HCT116 (cell line): ENCODE measurements at places on chromosomes 1 and 21. TPM values are rescaled to one million over a fixed set of nuclear protein-coding genes. Genes with fewer than 3 reads are reported as not detected.

DNA sequence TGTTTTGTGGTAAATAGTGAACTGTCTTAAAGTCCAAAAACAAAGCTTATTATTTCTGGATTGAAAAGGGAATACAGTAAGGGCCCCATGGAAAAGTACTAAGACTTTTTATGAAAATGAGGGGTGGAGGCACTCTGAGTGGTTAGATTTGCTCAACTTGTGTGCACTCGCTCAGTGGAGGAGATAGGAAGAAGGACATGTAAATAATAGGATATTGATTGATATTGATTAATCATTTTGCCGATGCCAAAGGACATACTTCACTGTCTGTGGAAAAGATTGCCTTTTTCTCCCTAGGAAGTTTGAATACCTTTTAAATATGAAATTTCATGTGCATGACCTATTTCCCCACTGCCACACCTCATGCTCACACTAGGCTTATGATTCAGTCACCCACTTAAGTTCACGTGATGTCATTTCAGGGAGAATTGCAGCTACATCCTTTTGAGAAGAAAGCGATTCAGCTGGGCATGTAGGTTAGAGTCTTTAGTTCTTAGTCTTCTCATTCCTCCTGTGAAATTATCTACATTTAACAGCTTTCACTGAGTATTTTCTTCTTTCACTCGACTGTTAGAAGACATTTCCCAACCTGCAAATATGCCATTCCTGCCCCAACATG, 5.0 kb downstream of the MTR start:
- H3K4me1 ChIP-seq, result peaks cover 8% of the 10 kb centered on the region
- DNase-seq, result no peak
- H3K27ac ChIP-seq, result no peak overlapping the region

DNA sequence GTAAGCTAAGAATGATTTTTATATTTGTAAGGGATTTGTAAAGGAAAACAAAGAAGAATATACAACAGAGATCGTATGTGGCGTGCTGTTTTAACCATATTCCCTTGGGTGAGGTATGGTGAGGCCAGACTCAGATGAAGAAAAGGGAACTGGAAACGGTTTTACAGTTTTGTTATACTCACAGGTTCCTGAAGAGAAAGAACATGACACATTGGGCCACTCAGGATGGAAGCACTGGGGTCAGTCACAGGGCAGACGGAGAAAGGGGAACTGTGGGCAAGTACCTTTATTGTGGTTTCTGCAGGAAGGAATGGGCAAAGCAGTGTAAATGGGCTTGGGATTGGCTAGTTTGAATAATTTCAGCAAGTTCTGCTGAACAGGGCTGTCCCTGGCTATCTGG, 177.4 kb downstream of the LBR start:
- no peaks in the 10 kb centered on the region for H3K4me1 ChIP-seq
- H3K27me3 ChIP-seq, result no peaks in the 10 kb centered on the region
- no peak overlapping the region for H3K4me3 ChIP-seq
- no peaks in the 10 kb centered on the region for H3K36me3 ChIP-seq
- no peak for DNase-seq

DNA sequence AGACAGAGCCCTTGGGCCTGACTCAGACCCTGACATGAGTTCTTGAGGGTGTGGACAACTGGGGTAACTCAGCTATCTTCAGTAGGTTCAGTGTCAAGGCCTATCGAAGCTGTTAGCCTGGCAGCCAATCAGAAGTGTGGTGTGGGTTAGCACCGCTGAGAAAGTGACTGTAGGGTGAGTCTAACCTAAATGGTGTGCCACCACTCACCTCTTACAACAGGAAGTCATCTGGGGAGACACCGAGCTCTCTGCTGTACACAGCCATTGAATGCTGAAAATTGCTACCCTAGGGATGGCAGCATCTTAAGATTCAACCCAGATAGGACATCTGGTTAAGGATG, 44.6 kb downstream of the RASSF5 start:
- H3K27me3 ChIP-seq, result no peaks in the 10 kb centered on the region
- H3K27ac ChIP-seq, result no peak overlapping the region
- H3K36me3 ChIP-seq, result no peaks in the 10 kb centered on the region
- H3K4me1 ChIP-seq, result peaks cover 9% of the 10 kb centered on the region

GRCh38 chr1:19260211-19261138, 8.9 kb downstream of the MRTO4 start:
- H3K36me3 ChIP-seq, result peaks cover 40% of the 10 kb centered on the region; the same call in 1 of the 2 replicates
- no peak overlapping the region for H3K27ac ChIP-seq
- DNase-seq, result no peak
- H3K27me3 ChIP-seq, result no peaks in the 10 kb centered on the region

- peaks cover 12% of the 10 kb centered on the region; the same call in 1 of the 2 replicates for H3K4me1 ChIP-seq
- H3K36me3 ChIP-seq, result no peaks in the 10 kb centered on the region
- no peaks in the 10 kb centered on the region for H3K27me3 ChIP-seq
- DNase-seq, result no peak
- no peak overlapping the region for H3K27ac ChIP-seq
Observed at GRCh38 chr1:159831412-159832141, 4.9 kb downstream of the SLAMF8 start.

DNA sequence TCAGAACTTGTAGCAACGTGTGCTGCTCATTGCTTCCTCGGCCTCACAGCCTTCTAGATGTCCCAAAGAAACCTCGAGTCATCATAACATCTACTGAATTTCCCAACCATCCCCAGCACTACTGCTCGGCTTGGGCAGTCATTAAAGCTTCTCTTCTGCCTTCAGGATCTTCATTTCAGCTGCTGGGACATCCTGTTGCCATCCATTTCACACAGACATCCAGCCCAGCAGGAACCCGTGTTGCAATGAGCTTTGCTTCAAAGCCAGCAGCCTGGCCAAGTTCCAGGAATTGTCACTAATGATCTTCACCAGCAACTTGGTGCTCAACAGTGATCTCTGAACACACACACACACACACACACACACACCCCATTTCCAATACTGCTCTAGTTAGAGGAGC, 18.5 kb downstream of the WLS start:
- H3K4me3 ChIP-seq, result no peak overlapping the region
- H3K27ac ChIP-seq, result no peak overlapping the region
- H3K36me3 ChIP-seq, result no peaks in the 10 kb centered on the region
- no peak for DNase-seq
- H3K4me1 ChIP-seq, result peaks cover 10% of the 10 kb centered on the region

DNA sequence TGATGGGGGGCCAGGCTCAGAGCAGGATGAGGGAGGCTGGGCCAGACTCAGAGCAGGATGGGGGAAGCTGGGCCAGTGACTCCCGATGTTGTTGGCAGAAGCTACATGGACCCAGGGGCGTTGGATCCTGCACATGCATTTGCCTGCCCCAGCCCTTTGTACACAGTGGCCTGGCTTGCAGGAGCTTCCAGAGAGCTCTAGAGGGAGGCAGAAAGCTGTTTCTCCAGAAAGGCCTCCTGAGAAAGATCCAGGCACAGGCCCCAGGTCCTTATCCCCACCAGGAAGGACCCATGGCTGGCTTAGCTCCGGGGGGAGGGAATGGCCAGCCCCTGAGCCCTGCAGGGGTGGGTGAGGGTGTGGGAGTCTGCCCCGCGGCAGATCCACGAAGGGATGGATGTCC, 106.6 kb upstream of the ACTRT2 start:
- H3K4me1 ChIP-seq, result no peaks in the 10 kb centered on the region
- no peaks in the 10 kb centered on the region for H3K27me3 ChIP-seq
- H3K27ac ChIP-seq, result no peak overlapping the region
- DNase-seq, result no peak
- H3K4me3 ChIP-seq, result no peak overlapping the region
- no peaks in the 10 kb centered on the region for H3K36me3 ChIP-seq

DNA sequence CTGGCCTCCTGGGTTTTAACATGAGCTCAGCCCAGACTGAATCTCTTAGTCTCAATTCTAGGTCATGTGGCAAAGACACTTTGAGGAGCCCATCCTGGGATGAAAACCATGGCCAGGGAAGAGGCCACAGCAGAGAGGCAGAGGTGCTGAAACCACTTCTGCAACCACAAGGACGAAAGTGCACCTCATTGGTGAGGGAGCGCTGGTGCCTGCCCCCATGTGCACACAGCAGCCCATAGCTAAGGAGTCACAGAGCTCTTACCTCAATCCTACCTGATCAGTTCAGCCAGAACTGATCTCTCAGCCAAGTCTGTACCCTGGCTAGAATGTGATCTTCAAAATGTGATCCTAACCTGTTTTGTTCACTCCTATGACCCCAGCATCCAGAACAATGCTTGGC, 32.9 kb upstream of the SRP9 start:
- H3K4me1 ChIP-seq, result peaks cover 12% of the 10 kb centered on the region
- no peaks in the 10 kb centered on the region for H3K36me3 ChIP-seq
- H3K27ac ChIP-seq, result no peak overlapping the region

DNA sequence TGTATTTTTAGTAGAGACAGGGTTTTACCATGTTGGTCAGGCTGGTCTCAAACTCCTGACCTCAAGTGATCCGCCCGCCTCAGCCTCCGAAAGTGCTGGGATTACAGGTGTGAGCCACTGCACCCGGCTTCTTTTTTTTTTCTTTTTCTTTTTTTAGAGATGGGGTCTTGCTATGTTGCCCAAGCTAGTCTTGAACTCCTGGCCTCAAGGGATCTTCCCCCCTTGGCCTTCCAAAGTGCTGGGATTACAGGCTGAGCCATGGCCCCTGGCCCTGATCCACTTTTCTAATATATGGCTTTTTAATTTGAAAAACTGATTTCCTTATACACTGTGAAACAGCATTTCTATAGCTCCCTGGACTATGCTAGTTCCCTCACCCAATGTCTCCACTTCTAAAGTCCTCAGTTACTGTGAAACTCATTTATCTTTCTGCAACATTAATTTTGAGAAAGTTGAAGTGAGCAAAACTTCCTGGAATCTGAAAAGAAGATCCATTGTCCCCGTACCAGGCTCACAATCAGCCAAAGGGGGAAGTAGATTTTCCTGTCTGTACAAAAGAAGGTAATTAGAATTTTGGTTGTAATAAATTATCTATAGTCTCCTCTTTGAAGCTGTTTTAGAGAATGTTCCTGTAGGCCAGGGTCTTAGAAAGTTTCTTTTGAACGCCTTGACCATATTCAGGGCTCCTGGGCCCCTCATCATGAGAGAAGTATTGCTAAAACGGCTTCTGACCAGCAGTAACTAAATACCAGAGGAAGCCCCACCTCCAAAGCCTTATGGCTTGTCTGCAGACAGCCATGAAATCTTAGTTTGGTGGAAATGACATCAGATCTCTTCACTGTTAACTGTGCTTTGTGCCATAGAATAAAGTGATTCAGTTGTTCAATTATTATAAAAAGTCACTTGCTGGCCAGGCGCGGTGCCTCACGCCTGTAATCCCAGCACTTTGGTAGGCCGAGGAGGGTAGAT, 34.9 kb downstream of the DEGS1 start:
- DNase-seq, result no peak
- peaks cover 2% of the 10 kb centered on the region; the same call in 1 of the 2 replicates for H3K4me1 ChIP-seq

- peak overlapping the region; percentile 66 for H3K27ac ChIP-seq
- no peak for DNase-seq
- peak overlapping the region; percentile 65 for H3K4me3 ChIP-seq
- H3K4me1 ChIP-seq, result peaks cover 36% of the 10 kb centered on the region
- H3K36me3 ChIP-seq, result no peaks in the 10 kb centered on the region
Observed at GRCh38 chr21:31558189-31558961, 101.1 kb upstream of the SOD1 start.

- H3K4me3 ChIP-seq, result no peak overlapping the region
- no peaks in the 10 kb centered on the region for H3K36me3 ChIP-seq
- no peak for DNase-seq
- no peaks in the 10 kb centered on the region for H3K4me1 ChIP-seq
Observed at GRCh38 chr1:114618606-114619005, 37.2 kb upstream of the BCAS2 start.

DNA sequence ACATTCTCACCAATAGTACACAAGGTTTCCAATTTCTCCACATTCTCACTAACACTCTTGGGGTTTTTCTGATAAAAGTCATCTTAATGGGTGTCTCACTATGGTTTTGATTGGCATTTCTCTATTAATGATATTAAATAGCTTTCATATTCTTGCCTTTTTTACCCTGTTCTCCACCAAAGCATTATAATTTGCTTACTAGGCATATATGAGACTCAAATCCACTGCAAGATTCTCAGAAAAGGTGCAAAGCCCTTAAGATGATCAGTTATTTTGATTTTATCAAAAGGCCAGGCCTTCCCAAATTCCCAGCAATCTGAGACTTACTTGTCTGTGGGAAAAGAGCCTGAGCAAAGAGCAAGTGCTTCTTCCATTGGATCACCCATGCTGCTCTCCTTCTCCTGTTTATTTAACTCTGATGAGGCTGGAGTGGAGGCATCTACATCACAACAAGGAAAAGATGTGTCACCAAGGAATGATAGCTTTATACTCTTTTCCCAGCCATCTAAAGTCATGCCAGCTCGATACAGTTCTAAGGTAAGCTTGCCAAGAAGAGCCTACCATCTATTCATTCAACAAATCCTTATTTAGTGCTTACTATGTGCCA, 24.6 kb downstream of the CLSPN start:
- H3K36me3 ChIP-seq, result peaks cover 25% of the 10 kb centered on the region
- no peak overlapping the region for H3K4me3 ChIP-seq
- H3K27ac ChIP-seq, result no peak overlapping the region
- DNase-seq, result no peak
- no peaks in the 10 kb centered on the region for H3K27me3 ChIP-seq

TRIM67 gene
- total RNA-seq, result 0.02 TPM

BRDT gene
- total RNA-seq, result not detected

VPS45 gene
- total RNA-seq, result 28.1 TPM

KRTAP19-6 gene
- not detected for total RNA-seq
